ENCODE measurements at places on chromosomes 7 and 10.

DNA sequence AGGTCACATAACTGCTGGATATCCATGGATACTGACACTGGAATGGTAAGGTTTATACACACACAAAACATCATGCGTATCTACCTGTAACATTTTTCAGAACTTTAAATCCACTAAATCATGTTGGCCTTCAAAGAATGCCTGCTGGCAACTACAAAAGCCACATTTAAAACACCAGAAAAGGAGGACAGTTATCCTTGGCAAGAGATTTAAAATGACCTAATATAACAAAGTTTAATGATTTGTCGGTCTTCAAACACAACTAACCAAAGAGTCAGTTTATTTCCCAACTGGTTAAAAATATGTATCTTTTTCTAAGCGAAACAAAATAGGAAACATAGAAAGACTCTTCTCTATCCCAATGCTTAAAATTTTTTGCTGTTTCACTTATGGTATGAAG, 24.0 kb downstream of the WAPL start:
- no peak for DNase-seq

DNA sequence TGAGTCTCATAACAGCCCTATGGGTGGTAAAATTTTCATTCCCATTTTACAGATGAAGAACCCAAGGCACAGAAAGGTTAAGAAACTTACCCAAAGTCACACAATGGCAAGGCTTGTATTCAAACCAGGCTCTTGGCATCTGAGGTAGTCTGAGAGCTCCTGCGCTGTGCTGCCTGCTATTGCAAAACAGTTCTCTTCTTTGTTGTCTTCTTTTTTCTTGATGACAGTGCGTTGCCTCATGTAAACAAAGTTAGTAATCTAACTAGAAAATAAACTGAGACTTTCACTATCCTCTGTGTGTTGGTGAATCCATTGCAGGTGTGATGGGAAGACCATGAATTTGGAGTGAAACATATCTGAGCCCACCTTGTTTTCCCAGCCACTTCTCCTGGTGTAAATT, 240.8 kb downstream of the PTEN start:
- no peak for DNase-seq

- DNase-seq: no peak
Observed at GRCh38 chr10:128576943-128577670, 450.9 kb upstream of the MKI67 start.

DNA sequence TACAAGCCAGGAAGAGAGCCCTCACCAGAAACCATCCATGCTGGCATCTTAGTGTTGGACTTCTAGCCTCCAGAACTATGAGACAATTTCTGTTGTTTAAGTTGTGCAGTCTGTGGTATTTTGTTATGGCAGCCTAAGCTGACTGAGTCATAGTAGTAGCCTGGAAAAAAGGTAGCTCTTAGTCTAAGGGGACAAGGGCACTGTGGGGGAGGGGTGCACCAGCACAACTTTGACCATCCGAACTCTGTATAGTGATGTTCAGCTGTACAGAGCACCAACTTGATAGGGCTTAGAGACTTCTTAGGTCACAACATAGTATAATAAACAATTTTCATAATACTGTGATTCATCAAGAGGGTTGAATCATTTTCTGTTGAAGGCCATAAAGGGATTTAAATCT, 14.3 kb downstream of the EIF4EBP2 start:
- no peak for DNase-seq

- no peak for DNase-seq
Observed at GRCh38 chr10:82969405-82969804, 1094.4 kb downstream of the NRG3 start.

GRCh38 chr7:151851145-151851751, 25.7 kb downstream of the PRKAG2 start:
- no peak for DNase-seq

GRCh38 chr7:85175217-85175616, 11.6 kb downstream of the SEMA3D start:
- no peak for DNase-seq

DNA sequence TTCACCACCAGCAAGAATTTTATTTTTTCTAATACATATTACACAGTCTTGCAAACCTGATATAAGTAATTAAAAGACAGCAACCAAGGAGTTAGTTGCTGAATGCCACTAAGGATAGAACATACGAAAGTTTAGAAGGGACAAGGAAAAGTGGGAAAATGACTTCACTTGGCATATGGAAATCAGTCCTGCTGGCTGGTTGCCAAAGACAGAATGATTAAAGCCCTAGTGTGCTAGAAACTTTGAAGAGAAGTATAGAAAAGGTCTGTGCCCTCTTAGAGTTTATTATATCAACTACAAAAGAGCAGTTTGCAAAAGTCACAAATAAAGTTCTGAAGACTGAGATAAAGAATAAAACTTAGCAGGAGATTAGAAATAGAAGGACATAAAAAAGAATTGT, 5.8 kb upstream of the YAE1 start:
- DNase-seq: no peak

All from NCI-H1092 (cell line).